ENCODE measurements at places on chromosomes 4 and X.

DNA sequence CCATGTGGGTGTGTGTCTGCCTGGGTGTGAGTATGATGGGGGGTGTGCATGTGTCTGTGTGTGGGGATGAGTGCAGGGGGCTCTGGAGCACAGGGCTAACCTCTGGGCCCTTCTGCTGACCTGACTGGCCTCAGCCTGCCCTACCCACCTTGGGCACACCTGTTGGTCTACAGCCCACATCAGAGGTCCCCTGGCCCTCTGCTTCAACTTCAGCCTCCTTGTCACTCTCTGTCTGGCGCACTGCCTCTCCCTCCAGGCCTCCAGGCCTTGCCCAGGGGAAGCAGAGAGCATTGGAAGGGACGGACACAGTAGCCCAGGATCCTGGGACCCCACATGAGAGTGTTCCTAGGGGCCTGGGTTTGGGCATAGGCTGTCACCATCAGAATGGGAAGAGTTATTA is 115.4 kb downstream of the EFNB1 start:
- no peak for DNase-seq

DNA sequence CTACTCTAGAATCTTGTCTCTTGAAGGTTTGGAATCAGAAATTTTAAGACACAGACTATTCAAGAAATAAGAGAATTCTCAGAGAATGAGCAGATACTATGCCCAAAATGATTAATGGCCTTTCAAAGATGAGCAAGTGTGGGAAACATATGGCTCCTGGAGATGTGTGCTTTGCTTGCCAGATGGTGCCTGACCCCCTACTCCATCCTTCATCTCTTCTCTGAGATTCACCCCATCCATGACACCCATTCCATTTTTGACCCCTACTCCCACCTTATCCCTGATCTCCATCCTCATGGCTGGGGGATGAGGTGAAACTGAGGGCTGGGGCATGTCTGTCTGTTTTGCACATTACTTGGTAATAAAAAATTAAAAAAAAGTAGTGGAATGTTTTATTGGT is 75.5 kb downstream of the GPC3 start:
- no peak for DNase-seq

DNA sequence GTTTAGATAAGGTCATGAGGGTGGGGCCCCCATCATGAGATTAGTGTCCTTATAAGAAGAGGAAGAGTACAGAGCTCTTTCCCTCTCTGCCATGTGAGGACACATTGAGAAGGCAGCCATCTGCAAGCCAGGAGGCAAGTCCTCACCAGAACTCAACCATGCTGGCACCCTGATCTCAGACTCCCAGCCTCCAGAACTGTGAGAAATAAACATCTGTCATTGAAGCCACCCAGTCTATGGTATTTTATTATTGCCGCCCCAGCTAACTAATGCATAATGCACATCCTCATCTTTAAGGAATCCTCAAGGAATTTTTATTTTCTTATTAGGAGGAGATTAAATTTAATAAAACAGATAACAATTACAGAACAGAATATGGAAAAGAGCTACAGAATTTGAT is 16.7 kb upstream of the EXOSC9 start:
- no peak for DNase-seq

DNA sequence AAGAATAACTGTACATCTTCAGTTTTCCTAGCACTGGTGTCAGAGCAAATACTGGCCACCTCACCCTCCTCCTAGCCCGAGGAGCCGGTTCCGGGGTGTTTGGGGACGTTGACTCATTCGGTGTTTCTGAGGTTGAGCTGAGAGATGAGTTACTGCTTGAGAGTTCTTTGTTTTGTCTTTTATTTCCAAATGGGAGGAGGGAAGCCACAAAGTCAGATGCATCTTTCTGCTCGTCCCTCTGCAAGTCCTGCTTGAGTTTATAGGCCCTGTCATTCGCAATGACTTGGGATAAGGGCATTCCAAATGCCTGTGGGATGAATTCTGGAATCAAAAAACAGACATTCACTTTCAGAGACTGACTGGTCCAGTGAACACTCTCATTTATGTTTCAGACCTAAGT is 77.5 kb downstream of the HCCS start:
- DNase-seq: no peak

GRCh38 chr4:147548256-147548655 is 67.4 kb downstream of the EDNRA start:
- DNase-seq: no peak

DNA sequence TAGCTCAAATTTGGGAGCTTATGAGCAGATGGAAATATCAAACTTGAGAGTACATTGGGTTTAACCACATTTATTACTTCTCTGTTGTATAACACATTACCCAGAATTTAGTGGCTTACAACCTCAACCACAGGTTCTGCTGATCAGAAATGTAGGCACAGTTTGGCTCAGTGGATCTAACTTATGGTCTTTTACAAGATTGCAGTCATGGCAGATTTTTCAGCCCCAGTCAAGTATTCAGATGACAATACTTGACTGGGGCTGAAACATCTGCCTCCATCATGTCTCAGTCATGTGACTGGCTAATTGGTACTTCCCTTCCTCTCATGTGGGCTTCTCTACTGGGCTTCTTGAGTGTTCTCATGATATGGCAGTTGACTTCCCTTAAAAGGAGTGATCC is 44.0 kb upstream of the ADAD1 start:
- DNase-seq: no peak

DNA sequence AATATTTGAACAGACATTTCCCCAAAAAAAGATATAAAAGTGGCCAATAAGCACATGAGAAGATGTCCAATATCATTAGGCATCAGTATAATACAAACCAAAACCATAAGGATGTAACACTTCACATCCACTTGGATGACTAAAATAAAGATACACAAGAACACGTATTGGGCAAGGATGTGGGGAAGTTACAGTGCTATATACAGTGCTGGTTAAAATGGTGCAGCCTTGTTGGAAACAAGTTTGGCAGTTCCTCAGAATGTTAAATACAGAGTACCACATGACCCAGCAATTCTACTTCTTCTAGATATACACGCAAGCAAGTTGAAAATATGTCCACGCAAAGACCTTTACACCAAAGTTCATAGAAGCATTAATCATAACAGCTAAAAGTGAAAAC is 58.9 kb downstream of the HAUS3 start:
- DNase-seq: no peak

DNA sequence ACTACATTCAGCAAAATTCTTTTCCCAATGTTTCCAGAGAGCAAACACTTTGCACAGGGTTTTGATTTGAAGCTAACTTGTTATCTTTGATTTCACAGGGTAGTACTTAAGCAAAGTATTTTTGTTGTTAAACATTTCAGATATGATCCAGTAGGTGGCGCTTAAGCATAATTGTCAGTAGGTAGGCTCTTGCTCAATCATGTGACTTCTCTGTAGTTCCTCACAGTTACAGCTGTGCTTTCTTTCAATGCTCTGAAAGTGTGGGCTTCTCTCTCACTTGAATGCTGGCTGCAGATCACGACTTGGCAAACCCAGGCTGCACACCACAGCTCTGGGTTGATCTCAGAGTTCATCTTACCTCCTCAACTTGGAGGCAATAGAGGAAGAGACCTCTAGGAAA is 1016.5 kb downstream of the SH3BGRL start:
- no peak for DNase-seq

- no peak for DNase-seq
Observed at GRCh38 chr4:1040344-1041146, 29.1 kb downstream of the FGFRL1 start.

GRCh38 chr4:73347497-73347896 is 56.6 kb upstream of the ALB start:
- DNase-seq: no peak

GRCh38 chr4:96035727-96036126 is 195.8 kb downstream of the PDHA2 start:
- no peak for DNase-seq

- DNase-seq: no peak
Observed at GRCh38 chr4:44738615-44739014, 12.3 kb upstream of the GNPDA2 start.

GRCh38 chr4:152064753-152065152 is 303.9 kb upstream of the GATB start:
- DNase-seq: no peak

GRCh38 chr4:115657991-115658650 is 544.7 kb upstream of the NDST4 start:
- DNase-seq: no peak

GRCh38 chr4:170051402-170051801 is 25.2 kb upstream of the MFAP3L start:
- no peak for DNase-seq

GRCh38 chrX:39161611-39162255 is 360.5 kb downstream of the MID1IP1 start:
- no peak for DNase-seq

GRCh38 chrX:44946771-44947170 is 73.8 kb downstream of the KDM6A start:
- DNase-seq: no peak

DNA sequence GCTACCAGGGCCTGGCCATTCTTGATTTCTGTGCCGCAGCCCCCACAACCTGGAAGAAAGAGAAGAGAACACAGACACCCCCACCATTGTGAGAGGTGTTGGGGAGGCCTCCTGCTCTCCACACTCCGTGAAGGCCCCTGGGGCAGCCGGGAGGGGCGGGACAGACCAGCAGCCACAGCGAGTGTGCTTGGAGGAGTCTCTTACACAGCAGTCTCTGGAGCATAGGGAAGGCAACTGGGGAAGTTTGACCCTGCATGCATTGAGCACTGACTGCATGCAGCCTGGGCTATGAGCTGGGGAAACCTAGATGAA is 77.9 kb downstream of the ABLIM2 start:
- no peak for DNase-seq

DNA sequence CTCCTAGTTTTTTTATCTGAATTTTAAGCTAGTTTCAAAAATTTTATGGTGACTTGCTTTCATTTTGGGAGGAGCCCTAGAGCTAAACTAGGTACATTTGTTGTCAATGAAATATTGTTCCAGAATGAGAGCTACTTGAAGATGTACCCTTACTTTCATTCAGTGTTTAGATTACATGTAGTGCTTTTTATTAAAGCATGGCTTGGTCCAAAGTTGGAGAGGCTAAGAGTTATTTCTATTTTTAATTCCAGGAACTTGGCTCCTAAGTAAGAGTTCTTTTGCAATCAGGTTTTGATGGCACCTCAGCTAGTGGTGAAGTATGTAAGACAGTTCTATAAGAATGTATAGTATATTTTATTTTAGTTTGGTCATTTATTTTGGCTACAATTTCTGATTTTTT is 165.5 kb downstream of the PRR32 start:
- no peak for DNase-seq

- no peak for DNase-seq
Observed at GRCh38 chrX:96907516-96908272, 24.0 kb downstream of the RPA4 start.

GRCh38 chr4:157992038-157992705 is 180.7 kb downstream of the GASK1B start:
- no peak for DNase-seq
